ENCODE measurements at places on chromosomes 7 and 10. TPM values are rescaled to one million over a fixed set of nuclear protein-coding genes. Genes with fewer than 3 reads are reported as not detected.

The SPRN gene
- 0.31 TPM for polyA plus RNA-seq

The SLC29A4 gene
- polyA plus RNA-seq: 6.4 TPM

DNA sequence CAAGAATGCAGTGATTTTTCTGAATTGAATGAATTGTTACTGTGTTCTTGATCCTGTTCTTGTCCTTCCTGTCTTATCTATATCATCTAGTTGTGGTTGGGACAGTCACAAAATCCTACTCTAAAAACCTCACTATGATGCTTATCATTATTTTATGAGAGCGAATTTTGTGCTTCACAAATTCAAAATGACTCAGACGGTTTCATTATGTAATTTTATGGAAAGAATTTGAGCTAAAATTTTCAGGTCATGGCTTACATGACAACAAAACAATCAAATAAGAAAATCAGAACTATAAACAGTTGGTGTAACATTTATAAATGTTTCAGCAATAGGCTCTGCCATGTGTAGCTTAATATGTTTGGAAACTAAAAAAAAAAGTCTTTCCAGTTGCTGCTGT is 6.9 kb downstream of the PRKAR2B start:
- 0 out of 2 replicates have a peak overlapping the region, but pooled peaks have one; percentile 21 for H3K27ac ChIP-seq
- no peak overlapping the region for H3K4me3 ChIP-seq
- no peaks in the 10 kb centered on the region for H3K27me3 ChIP-seq
- DNase-seq: no peak
- peaks cover 47% of the 10 kb centered on the region for H3K4me1 ChIP-seq
- no peaks in the 10 kb centered on the region for H3K36me3 ChIP-seq

- H3K27me3 ChIP-seq: no peaks in the 10 kb centered on the region
- H3K4me3 ChIP-seq: no peak overlapping the region
- DNase-seq: no peak
- H3K4me1 ChIP-seq: no peaks in the 10 kb centered on the region
- no peak overlapping the region for H3K27ac ChIP-seq
- H3K36me3 ChIP-seq: no peaks in the 10 kb centered on the region
Measured at GRCh38 chr7:3916146-3916545, 615.1 kb downstream of the SDK1 start.

The CABCOCO1 gene
- polyA plus RNA-seq: not detected

DNA sequence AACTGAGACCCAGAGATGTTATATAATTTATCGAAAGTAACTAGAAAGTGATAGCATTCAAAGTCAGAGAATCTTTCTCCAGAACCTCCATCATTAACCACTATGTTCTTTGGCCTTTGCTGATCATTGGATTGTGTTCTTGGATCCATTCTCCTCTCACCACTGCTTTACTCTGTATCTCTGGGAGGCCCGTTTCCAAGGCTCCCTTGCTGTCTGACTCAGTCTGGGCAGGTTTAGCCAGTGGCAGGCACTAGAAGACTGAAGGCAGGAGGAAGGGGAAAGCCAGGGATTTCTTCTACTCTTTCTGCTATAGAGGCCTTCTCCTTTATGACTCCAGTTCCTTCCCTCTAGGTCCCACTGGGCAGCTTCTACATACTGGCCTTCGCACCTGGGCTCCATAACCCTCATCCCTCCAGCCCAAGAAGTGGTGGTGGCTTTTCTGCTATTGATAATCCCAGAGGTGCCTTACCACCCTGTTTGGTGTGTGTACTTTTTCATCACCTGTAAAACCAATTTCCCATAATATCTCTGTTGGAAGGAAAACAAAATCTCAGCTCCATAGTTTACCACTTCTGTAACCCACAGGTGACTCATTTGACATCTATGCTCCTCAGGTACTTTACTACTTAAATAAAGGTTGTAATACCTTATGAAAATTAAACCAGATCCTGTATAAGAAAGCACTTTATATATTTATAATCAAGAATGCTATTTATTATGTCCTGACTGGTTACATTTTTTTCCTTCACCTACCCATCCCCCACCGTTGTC is 36.0 kb downstream of the BCAP29 start:
- no peaks in the 10 kb centered on the region for H3K4me1 ChIP-seq
- no peak overlapping the region for H3K4me3 ChIP-seq

The BMPER gene
- polyA plus RNA-seq: 0.77 TPM

The GPR15LG gene
- polyA plus RNA-seq: not detected

The PHKG1 gene
- polyA plus RNA-seq: not detected

DNA sequence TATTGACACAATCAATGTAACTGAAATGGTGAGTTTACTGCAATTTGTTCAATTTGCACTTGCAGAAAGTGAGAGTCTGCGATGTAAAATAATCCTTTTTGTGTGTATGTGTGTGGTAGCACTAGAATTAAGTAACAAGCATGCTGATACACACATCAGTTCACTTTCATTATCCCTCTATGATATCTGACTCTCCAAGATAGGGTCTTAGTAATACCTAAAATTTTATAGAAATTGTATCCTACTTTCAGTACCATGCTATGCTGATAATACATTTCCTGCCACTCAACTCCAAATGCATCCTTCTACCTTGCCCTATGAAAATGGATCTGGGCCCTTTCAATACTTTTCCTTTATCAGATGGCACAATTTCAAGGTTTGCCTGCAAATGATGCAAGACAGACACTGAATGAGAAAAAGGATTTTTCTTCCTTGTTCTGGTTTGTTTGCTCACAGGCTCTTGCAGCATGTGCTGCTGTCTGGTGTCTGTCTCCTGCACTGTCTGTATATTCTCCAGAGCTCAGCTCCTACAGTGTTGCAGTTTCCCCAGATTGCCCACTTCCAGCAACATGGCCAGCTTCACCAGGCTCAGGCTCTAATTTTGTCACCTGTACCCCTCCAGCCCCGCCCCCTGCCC is 297.9 kb upstream of the HGF start:
- no peak for DNase-seq
- H3K36me3 ChIP-seq: no peaks in the 10 kb centered on the region
- no peak overlapping the region for H3K27ac ChIP-seq
- no peaks in the 10 kb centered on the region for H3K4me1 ChIP-seq

The GPR26 gene
- not detected for polyA plus RNA-seq

DNA sequence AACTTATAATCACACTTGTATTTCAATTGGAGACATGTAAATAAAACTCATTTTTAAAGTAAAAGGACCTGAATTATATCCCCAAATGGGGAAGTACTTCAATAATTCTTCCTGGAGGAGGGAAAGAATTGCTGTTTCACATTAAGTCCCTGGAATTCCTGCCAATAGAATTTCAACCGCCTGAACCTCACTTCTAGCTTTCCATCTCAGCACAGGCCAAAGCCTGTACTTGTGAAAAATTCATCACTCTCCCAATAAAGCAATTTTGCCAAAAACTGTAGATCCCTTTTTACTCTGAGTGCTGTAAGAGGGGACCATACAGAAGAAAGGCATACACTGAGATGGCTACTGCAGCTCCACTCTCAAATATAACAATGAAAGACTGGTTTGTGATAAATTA is 54.8 kb downstream of the CADPS2 start:
- no peak overlapping the region for H3K27ac ChIP-seq
- peaks cover 15% of the 10 kb centered on the region for H3K4me1 ChIP-seq
- H3K36me3 ChIP-seq: no peaks in the 10 kb centered on the region
- DNase-seq: no peak
- H3K4me3 ChIP-seq: no peak overlapping the region

DNA sequence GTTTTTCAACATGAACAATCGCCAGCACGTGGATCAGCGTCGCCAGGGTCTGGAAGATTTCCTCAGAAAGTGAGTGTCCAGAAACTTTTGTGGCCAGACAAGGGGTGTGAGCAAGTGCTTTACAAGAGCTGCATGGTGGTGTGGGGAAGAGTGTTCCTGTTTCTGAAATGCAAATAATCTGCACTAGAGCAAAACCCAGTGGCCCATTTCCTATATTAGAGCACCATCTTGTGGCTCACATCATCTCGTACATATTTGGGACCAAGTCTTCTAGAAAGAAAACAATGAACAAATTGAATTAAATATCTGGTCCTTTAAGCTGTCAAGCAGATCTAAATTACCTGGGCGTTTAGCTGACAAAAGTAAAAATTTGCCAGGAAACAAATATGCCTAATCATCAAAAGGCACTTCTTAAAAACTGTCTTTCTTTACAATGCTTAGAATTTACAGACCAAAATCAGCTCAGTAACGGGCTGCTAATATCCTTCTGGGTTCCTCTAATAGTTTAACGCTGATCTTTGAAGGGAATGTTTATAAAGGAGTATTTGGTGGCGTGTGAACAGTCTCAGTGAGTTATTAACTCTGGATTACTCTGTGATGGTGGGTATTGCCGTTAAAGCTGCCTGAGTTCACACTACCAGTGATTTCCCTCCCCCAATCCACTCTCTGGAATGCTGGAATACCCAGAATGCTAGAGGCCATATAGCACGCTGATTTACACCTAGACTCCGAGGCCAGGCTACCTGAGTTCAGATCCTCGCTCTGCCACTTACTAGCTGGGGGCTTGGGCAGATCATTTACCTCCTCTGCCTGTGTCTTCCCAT is 73.6 kb downstream of the SNX10 start:
- no peaks in the 10 kb centered on the region for H3K4me1 ChIP-seq
- H3K36me3 ChIP-seq: no peaks in the 10 kb centered on the region
- H3K4me3 ChIP-seq: no peak overlapping the region
- no peaks in the 10 kb centered on the region for H3K27me3 ChIP-seq

The HMX3 gene
- polyA plus RNA-seq: not detected

DNA sequence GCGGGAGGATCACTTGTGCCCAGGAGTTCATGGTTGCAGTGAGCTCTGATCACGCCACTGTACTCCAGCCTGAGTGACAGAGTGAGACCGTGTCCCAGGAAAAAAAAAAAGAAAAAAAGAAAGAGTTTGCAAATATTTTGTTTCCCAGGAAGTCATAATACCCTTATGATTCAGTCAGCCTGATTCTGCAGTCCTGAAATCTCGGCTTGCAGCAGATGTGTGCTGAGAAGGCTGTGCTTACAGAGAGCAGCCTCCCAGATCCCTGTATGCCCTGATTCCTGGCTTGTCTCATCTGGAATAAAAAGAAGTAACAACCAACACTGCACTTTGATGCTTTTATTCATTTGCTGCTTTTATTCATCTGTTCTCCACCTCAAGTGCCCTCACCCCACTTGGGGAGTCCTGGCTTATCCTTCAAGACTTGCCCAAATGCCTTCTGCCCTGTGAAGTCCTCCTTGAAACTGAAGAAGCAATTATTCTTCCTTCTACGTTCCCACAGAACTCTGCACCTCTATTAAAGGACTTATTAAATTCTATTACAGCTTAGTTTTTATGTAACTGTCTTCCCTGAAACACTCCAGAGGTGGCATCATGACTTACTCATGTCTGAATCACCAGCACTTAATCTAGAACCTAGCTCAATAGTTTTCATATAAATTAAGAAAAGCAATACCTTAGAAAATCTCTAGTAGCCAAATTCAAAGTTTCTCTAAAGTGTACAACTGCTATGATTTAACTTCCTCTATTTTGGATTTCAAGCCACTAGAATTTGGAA is 27.7 kb upstream of the BPGM start:
- peaks cover 7% of the 10 kb centered on the region for H3K4me1 ChIP-seq
- no peaks in the 10 kb centered on the region for H3K36me3 ChIP-seq
- no peak overlapping the region for H3K4me3 ChIP-seq
- H3K27me3 ChIP-seq: no peaks in the 10 kb centered on the region
- no peak for DNase-seq
- H3K27ac ChIP-seq: no peak overlapping the region

- no peak overlapping the region for H3K4me3 ChIP-seq
- H3K27me3 ChIP-seq: no peaks in the 10 kb centered on the region
- peaks cover 14% of the 10 kb centered on the region for H3K4me1 ChIP-seq
- no peak overlapping the region for H3K27ac ChIP-seq
- H3K36me3 ChIP-seq: no peaks in the 10 kb centered on the region
Measured at GRCh38 chr10:93680412-93681047, 21.9 kb downstream of the FRA10AC1 start.

GRCh38 chr7:121531175-121532070 is 135.3 kb upstream of the FAM3C start:
- H3K4me1 ChIP-seq: no peaks in the 10 kb centered on the region
- H3K27me3 ChIP-seq: no peaks in the 10 kb centered on the region
- no peak overlapping the region for H3K4me3 ChIP-seq
- DNase-seq: no peak
- H3K36me3 ChIP-seq: no peaks in the 10 kb centered on the region

GRCh38 chr7:27117887-27118491 is 12.6 kb downstream of the HOXA4 start:
- H3K36me3 ChIP-seq: no peaks in the 10 kb centered on the region
- no peak overlapping the region for H3K27ac ChIP-seq
- DNase-seq: peak; percentile 44
- 0 out of 2 replicates have a peak overlapping the region, but pooled peaks have one; percentile 32 for H3K4me3 ChIP-seq
- peaks cover 97% of the 10 kb centered on the region for H3K27me3 ChIP-seq

The CCM2 gene
- 24.0 TPM for polyA plus RNA-seq
